ENCODE measurements at places on chromosomes 2 and 18.

- no peak for DNase-seq
Observed at GRCh38 chr2:8571792-8572499, 109.9 kb upstream of the ID2 start.

- no peak for DNase-seq
Observed at GRCh38 chr2:157900203-157900602, 24.1 kb upstream of the ACVR1 start.

DNA sequence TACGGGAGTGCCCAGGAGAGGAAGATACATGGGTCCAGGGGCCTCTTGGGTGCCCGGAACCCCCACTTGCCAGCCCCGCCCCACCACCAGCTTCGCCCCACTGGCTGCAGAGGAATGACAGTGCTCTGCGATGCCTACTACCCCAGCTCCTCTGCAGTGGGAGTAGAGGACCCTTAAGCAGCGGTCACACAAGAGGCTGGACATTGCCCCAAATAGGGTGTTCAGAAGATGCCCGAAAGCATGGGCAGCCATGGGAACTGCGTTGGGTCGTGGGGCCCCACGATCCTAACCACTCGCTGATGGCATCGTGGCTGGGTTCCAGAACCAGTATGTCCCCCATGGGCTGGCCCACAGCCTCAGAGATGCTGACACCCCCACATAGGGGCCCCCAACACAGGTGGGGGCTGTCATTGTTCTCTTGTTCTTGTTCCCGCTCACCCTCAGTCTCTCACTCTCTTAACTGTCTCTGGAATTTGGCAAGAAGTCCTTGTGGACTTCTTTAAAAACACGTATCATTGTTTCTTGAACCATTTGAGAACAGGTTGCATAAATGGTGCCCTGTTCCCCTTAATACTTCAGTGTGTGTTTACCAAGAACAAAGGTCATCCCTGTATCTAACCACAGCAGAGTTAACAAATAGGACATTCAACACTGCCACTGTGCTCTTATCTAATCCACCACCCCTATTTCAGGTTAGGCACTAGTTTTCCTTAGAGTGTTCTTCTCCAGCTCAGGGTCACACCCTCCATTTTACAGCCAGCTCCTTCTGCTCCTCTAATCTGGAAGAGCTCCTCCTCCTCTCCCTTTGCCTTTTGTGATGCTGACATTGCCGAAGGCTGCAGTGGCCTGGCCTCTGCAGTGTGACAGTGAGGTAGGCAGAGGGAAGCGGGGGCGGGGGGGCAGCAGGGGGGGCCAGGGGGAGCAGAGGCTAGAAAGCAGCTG, 76.3 kb downstream of the STPG4 start:
- no peak for DNase-seq

GRCh38 chr2:41207578-41207977, 755.7 kb upstream of the SLC8A1 start:
- no peak for DNase-seq

GRCh38 chr2:212484563-212485080, 54.0 kb downstream of the ERBB4 start:
- no peak for DNase-seq

GRCh38 chr2:146239392-146240135, 1605.3 kb upstream of the ACVR2A start:
- DNase-seq = no peak

DNA sequence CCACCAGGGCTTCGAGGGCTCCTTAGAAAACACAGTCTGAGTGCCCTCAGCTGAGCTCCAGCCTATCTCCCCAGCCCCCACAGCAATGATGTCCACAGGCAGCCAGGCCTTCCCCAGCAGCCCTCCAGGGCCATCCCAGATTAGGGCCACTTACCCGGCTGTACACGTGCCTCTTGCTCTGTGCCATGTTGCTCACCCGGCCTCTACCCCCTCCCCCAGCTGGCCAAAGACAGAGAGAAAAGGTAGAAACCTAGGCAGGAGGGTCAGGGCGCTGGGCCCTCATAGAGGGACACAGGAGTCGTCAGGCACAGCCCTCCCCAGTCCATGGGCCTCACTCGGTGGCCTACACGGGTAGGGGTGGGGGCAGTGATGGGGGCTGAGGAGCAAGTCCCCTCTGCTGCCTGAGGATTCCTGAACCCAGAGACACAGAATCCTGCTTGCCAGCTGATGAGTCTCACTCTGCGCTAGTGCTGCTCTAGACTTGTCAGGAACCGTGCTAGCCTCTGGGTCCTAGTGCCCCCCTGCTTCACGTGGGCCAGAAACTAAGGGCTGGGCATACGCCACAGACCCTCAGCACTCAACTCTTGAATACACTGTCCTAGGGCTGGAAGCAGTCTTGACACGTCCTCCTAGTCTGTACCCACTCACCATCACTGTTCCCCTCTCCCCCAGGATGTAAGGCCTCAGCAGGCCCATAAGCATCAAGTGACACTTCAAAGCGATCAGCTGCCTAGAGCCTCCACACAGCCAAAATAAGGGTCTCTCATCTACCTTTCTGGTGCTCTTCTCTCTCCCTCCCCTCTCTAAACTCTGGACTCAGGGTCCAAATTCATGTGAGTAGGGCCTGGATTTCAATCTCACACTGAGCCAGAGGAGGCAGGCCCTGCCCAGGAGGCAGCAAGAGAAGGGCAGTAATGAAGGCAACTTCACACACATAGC, at the start of gene DCTN1:
Gene DCTN1, minus strand, starts transcription at position 461 of the 939 bp plus-strand sequence. Its CDS starts 274 bp downstream, at position 187.
- peak; percentile 88 for DNase-seq

- DNase-seq = no peak
Observed at GRCh38 chr2:53987336-53987921, 16.6 kb upstream of the PSME4 start.

DNA sequence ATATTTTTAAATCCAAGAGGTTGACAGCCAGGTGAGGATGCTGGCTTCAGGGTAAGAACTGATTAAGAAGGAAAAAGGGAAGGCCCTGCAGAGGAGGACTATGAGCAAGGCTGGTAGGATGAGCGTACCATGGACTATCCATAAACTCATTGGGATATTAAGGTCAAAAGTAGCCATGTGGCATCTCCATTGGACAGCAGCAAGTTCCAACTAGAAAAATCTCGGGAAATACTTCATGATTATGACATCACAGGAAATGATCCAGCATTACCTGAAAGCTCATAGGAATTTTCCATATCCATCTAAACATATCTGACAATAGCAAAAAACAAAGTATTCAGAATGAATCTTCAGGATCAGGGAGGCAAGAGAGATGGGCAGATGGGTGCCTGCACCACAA, 34.2 kb downstream of the TGFA start:
- no peak for DNase-seq

GRCh38 chr2:199216253-199216652, 241.5 kb downstream of the SATB2 start:
- no peak for DNase-seq

DNA sequence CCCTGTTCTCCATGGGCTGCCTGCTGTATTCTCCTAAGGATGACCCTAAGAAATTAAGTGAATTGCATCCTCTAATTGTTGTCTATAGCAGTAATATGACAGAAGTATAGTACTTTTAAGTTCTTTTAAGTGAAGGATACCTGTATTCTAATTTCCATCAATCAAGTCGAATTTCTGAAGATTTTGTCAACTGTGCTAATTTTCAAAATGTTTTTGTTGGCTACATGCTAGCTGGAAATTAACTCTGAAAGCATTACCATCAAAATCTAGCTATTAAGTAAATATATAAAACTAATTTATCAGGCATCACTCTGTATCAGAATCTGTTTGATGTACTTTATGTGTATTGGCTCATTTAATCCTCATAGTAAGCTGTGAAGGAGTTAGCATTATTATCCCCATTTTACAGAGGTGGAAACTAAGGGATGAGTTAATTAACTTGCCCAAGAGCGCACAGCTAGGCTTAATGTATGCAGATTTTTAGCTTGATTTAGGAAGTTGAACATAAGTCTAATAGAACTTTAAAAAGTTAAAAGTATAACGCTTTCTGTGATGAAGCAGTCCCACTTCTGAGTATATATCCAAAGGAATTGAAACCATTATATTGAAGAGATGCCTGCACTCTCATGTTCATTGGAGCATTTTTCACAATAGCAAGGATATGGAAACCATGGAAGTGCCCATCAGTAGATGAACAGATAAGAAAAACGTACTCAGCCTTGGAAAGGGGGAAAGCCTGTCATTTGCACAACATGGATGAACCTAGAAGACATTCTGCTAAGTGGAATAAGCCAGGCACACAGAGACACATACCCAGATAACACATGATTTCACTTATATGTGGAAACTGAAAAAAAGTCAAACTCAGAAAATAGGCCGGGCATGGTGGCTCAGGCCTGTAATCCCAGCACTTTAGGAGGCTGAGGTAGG, 32.0 kb downstream of the EML4 start:
- DNase-seq = no peak

DNA sequence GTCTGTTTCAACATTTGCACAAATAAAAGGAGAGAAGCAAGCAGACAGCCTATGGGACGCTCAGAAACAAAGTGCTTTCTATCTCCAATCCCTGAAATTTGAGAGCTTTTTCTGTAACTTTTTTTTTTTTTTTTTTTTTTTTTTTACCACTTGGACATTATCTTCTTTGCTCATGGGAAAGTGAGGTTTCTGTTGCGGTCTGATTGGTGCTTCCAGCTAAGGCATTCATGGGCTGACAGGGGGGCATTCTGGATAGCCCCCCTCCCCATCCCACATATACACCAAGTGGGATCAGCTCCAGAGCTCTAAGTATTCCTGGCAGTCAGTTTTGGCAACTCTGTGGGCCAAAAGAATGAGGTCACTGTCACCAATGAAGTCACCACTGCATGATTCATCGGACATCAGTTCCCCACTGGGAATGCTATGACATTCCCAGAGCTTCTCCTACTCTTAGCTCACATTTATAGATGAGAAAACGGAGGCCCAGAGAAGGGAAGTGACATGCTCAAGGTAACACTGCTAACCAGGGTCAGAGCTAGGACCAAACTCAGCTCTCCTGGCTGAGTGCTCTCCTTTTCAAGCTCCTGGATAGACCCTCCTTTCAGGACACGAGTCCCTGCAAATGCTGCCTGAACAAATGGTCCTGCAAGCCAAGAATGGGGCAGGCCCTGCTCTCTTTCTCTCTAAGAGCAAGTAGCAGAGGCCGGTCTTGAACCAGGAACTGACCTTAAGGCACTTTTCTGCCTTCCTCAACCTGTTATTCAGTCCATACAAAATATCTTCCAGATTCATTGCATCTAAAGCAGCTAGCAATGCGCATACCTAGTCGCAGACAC, 61.3 kb downstream of the TMEM247 start:
- DNase-seq = peak; percentile 47

- DNase-seq = no peak
Observed at GRCh38 chr2:43594875-43595274, 963 bp downstream of the THADA start.

DNA sequence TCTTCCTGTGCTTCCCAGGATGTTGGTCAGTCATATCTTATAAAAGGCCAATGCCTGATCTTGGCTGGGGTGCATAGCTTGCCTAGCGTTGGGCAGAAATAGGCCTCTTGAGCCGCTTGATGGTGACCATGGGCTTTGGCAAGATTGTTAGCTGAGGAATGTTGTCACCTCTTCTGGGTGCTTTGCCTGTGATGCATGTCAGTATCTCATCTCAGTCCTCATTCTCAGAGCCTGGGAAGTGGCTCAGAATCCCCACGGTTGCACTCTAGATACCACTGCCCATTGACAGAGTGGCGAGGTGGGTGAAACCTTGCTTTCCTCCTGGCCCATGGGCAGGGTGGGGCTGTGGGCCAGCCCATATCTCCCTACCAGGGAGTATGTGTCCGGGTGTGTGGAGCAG, 79.2 kb upstream of the MGAT5 start:
- no peak for DNase-seq

DNA sequence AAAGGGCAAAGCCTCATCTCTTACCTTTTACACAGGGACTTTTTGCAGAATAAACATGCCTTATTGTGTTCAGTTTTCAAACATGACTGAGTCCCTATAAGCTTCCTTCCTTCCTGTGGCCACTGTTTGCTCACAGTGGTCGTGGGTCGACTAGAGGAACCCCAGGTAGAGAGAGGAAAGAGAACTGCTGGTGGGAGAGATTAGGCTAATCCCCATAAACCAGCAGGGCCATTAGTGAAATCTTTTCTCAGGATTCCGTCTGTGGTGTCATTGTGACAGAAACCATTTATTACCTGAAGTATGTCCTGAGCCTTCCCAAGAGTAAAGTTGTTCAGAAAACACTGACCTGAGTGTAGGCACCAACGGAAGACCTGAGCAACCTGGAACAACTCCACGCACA, 21.3 kb upstream of the BOD1L2 start:
- DNase-seq = no peak

DNA sequence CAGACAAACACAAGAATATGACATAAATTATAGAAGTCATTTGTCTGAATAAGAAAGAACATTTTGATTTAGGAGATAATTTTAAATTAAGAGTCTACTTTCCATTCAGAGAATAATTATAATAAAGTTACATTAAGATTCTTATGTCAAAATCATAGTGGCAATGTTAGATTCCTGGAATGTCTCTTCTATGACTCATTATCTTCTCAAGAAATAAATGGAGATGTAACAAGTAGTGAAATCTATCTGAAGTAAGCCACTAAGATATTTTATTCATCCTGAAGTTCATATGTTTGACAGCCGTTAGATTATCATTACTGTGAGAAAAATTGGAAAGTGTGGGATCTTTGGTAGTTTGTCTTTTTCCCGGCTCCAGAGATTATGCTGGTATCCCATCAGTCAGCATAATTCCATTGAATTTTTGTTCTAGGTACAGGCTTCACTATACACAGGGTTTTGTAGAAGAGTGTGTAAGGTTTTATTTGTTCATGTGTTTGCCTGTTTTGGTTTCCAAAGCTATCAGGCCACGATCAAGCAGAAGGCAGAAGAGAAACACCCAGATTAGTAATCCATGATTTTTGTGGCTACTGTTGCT, 1246.6 kb upstream of the LRRTM1 start:
- no peak for DNase-seq

- DNase-seq = no peak
Observed at GRCh38 chr2:84840306-84840705, 40.6 kb downstream of the TRABD2A start.

GRCh38 chr2:197332641-197333040, 22.1 kb upstream of the ANKRD44 start:
- no peak for DNase-seq

DNA sequence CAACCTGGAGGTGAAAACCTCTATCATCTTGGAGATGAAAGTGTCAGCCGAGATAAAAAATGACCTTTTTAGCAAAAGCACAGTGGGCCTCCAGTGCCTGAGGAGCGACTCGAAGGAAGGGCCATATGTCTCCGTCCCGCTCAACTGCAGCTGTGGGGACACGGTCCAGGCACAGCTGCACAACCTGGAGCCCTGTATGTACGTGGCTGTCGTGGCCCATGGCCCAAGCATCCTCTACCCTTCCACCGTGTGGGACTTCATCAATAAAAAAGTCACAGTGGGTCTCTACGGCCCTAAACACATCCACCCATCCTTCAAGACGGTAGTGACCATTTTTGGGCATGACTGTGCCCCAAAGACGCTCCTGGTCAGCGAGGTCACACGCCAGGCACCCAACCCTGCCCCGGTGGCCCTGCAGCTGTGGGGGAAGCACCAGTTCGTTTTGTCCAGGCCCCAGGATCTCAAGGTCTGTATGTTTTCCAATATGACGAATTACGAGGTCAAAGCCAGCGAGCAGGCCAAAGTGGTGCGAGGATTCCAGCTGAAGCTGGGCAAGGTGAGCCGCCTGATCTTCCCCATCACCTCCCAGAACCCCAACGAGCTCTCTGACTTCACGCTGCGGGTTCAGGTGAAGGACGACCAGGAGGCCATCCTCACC, 90.2 kb downstream of the SH3BP4 start:
- no peak for DNase-seq

GRCh38 chr2:184314829-184315228, 283.5 kb upstream of the ZNF804A start:
- DNase-seq = no peak

All from H54 (cell line).